Astrocyte of the hippocampus (primary cell): ENCODE measurements at places on chromosomes 7 and 10.

GRCh38 chr7:11492307-11492706 is 339.7 kb downstream of the THSD7A start:
- no peak for DNase-seq

GRCh38 chr10:132209130-132209529 is 22.4 kb downstream of the DPYSL4 start:
- DNase-seq: peak; percentile 82

GRCh38 chr10:86779220-86780017 is 23.0 kb downstream of the BMPR1A start:
- DNase-seq: peak; percentile 72

DNA sequence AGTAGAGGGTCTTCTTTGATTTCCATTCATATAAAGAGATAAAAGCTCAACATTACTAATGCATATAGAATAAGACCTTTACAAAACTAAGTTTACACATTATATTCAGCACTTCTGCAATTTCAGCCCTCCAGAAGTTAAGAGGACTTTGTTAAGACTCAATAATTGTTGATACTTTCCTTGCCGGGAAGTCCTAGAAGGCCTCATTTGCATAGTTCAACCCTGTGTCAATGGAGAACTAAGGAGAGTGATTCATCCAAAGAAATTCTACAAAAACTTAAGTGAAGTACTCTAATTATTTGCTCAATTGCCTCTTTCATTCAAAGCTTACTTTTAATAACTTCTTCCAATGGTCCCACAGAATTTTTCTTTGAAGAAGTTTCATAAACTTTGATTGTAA is 1060.3 kb upstream of the CELF2 start:
- peak; percentile 84 for DNase-seq

- no peak for DNase-seq
Observed at GRCh38 chr7:135618510-135618909, 43.8 kb upstream of the STMP1 start.

DNA sequence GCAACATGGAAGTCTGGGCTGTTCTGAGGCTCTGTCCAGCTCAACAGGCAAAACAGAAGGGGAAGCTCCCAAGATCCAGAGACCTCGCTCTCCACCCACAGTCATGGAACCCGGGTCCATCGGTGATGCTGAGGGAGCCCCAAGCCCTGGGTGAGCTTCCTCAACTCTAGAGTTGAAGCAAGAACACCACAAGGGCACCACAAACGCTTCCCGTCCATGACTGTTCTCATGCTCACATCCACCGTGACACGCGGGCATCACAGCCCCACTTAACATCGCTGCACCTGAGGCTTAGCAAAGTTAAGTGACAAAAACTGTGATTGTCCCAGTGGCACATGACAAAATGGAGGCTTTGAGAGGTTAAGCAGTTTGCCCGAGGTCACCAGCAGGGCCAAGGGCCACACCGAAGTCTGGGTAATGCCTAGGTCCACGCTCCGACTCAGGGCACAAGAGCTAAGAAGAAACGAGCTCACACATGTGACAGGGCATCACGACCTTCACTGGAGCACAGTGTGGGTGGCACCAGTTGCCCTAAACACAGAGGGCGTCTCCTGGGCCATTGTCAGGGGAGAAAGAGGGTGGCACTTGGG is 110.6 kb downstream of the OAT start:
- DNase-seq: no peak

DNA sequence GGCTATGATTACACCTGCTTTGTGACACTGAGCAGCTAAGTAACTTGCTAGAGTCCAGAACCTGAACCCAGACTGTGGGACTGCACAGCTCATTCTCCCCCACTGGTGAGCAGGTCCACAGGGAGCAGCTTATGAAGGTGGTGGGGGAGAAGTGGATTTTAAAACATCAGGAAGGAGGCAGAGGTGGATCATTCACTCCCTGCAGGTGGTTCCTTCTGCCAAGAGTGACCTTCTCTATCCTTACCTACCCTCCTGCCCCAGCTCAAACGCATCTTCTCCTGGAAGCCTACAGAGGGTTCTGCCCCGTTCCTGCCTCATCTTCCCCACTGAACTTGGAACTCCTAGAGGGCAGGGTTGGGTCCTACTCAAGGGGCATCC is 539 bp upstream of the FAM241B start:
- DNase-seq: no peak

GRCh38 chr7:51214098-51214497 is 102.5 kb downstream of the COBL start:
- DNase-seq: no peak

DNA sequence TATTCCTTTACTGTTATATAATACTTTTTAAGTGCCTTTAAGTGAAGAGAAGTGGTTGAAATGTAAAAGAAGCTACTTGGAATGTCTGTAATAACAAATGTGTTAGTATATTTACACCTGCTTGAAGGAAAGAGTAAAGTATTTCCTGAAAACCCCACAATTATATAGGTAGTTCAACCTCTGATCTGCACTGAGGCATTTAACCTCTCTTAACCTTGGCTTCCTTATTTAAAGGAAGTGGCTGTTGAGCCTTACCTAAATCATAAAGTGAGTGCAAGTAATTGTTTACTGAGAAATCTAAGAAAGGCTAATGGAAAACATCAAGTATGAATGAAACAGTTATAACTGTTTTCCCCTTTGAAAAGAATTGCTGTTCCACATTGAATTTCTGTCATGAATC is 294.5 kb downstream of the ADK start:
- DNase-seq: no peak

GRCh38 chr7:27203365-27203953 is 3.6 kb upstream of the HOXA13 start:
- no peak for DNase-seq

- no peak for DNase-seq
Observed at GRCh38 chr7:31186202-31186601, 134.1 kb downstream of the ADCYAP1R1 start.

DNA sequence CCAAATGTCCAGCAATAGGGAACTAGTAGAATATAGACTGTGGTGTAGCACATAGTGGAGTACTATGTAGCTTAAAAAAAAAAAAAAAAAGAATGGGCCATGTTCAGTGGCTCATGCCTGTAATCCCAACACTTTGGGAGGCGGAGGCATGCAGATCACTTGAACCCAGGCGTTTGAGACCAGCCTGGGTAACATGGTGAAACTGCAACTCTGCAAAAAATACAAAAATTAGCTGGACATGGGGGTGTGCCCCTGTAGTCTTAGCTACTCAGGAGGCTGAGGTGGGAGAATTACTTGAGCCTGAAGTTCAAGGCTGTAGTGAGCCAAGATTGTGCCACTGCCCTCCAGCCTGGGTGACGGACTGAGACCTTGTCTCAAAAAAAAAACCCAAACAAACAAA is 64.4 kb downstream of the CHN2 start:
- no peak for DNase-seq

GRCh38 chr7:30175180-30175579 is 40.4 kb downstream of the MTURN start:
- no peak for DNase-seq

- no peak for DNase-seq
Observed at GRCh38 chr7:1727812-1728570, 57.9 kb downstream of the ELFN1 start.

GRCh38 chr7:136086712-136087111 is 109.6 kb upstream of the MTPN start:
- DNase-seq: peak; percentile 90

DNA sequence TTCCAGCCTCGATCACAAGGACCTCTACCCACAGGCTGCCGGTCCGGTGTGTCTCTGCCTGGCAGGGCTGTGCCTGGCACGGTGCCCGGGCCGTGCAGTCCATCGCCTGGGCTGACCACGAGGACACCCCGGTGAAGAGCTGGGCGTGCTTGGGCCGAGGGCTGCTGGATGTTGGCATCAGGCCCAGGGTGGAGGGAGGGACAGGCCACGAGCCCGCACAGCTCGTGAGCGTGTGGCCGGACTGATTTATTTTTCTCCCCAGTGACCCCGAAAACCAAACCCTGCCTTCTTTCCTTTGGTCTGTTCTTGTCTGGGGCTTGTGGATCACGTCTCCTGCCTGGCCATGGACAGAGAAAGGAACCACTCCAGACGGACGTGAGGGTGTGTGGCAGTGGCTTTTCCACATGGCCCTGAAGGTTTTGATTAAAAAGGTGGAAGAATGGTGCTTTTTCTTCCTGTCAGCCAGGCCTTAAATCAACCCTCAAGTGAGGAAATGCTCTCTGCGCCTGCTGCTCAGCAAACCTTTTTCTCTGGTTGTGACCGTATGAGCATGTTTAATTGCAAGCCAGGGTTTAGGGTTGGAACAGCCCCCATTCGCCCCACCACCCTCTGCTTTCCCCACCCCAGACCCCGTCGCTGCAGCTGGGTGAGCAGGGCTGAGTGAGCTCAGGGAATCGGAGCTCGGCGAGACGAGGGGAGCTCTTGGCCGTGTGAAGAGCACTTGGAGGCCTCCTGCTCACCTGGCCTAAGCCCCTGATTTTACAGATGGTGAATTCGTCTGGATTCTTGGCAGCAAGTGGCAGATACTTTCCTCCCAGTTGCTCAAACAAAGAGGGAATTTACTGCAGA is 130.1 kb downstream of the RGS10 start:
- DNase-seq: peak; percentile 75

- peak; percentile 35 for DNase-seq
Observed at GRCh38 chr7:78499283-78499682, 700.7 kb downstream of the PHTF2 start.

DNA sequence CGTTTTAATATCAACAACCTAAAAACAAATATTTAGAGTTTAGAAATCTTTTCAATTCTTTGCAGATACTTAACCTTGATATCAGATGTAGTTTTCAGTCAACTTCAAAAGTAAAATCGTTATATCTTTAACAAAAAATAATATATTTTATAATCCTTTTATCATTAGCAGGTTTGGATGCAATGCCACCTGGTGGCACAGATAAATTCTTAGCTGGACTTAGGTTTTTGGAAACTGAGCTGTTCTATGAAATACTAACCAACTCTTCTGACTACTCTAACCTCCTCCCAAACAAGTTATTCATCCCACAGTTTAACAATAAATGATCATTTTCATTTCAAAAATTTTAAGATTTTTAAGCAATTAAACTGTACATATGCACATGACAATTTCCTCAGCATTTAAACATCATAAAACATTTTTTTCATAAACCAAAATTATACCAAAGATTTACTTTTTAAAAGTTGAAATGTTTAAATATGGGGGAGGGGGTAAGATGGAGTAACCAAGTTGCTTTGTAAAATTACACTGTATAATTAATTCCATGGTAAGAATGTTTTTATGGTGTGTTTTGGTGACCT is 56.9 kb downstream of the HIBADH start:
- peak; percentile 48 for DNase-seq

GRCh38 chr7:50594734-50595485 is 29.7 kb upstream of the DDC start:
- no peak for DNase-seq

DNA sequence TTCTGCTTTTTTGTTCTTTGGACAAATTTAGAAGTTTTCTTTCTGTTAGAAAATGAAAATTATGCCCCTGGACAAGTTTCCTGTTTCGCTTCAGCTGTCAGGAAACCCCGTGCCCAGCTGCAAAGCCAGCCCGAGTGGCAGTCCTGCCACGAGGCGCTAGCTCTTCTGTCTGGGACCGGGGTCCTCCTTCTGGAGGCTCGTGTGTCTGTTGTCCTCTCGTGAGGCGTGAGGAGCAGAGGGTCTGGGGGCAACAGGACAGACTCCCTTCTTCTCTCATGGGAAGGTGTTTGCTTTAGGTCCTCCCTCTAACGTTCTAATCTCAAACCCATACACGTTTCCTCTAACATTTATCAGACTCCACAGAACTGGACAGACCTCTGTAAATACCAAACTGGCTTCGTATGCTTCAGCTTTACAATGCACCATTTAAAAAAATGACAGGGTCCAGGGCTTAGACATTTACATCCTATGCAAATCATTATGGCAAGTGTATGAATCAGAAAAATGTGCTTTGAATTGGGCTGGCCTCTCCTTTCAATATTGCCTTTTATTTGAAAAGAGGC is 184.5 kb upstream of the SHH start:
- DNase-seq: no peak

DNA sequence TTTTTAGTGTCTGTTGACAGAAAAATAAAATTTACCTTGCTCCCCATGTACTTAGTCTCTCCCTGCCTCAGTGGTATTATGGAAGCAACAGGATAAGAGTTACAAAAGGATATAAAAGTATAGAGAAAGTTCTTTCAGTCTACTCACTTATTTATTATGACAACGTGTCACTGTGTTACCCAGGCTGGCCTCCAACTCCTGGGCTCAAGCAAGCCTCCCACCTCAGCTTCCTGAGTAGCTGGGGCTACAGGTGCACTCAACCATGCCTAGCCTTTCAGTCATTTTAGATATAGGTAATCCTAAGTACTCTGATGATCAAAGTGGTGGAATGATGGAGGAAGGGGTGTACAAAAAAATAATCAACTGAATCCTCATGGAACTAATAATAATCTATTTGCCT is 215.2 kb upstream of the MKLN1 start:
- DNase-seq: no peak

GRCh38 chr7:111433426-111433825 is 128.9 kb downstream of the IMMP2L start:
- DNase-seq: no peak

DNA sequence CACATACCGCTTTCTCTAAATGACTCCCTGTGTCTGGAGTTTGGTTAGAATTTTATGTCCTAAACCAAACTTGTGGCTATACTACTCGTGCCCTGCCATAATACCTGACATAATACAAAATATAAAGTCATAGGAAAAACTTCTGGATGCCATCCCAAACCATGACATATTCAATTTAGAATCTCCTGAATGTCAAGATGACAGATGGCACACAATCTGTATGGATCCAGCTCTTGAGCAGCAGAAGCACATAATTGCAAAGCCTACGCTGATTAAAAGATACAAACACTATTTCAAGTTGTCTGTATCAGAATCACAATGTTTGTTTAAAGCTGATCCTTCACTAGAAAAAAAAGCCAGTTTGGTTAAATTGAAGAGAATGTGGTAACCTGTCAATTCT is 22.4 kb upstream of the CDC14C start:
- no peak for DNase-seq
